ENCODE measurements at places on chromosomes 7 and 10. TPM values are rescaled to one million over a fixed set of nuclear protein-coding genes. Genes with fewer than 3 reads are reported as not detected.

The NPFFR1 gene
- not detected for total RNA-seq

The RBM20 gene
- under 0.01 TPM for total RNA-seq

The PRKCQ gene
- 4.8 TPM for total RNA-seq

The TNS3 gene
- total RNA-seq, result 1.7 TPM

The ATRNL1 gene
- total RNA-seq, result under 0.01 TPM

The OPALIN gene
- total RNA-seq, result not detected

The WDR86 gene
- not detected for total RNA-seq

The TCAF1 gene
- 17.1 TPM for total RNA-seq

The CEP55 gene
- total RNA-seq, result 1.0 TPM

The FAM25C gene
- total RNA-seq, result 13.7 TPM

The PHYHIPL gene
- under 0.01 TPM for total RNA-seq

Measured in nasal cavity respiratory epithelium epithelial cell of viscerocranial mucosa (primary cell).